ENCODE measurements at places on chromosomes 16 and 17.
A peak's percentile ranks its signal among the peaks of the same experiment; 100 is the strongest.

DNA sequence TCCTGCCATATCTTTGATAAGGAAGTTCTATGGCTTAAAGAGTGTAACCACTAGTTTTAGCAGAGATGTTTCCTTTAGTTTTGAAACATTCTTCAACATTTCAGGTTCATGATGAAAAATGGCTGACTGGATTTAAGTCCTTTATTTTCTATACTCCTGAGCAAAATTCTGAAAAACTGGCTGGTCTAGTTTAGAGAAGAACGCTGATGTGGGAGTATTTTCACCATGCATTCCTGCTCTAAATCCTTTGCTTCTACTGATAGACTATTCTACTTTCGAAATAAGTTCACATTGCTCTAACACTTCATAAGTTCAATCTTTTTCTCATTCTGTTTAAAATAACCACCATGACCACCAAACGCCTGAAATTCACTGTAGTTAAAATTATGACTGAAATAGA, 281.9 kb downstream of the FTO start:
- DNase-seq = no peak

GRCh38 chr16:29784901-29785500, 5.5 kb upstream of the KIF22 start:
- peak; percentile 74 for DNase-seq

DNA sequence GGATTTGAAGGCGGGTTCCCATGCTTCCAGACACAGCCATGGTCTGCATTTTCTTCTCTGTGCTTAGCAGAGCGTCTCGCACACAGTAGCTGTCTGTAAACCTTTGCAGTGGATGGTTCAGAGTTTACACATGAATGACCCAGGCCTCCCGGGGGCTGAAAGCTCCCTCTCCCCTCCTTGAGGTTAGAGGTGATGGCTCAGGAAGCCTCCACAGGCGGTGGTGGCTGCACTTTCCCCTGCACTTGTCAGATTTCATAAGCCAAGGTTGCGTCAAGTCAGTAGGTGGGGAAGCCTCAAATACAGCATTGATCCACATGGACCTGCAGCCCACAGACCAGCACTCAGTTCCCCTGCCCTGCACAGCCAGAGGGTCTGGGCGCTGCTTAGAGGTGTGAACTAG, 211.9 kb downstream of the KATNIP start:
- no peak for DNase-seq

DNA sequence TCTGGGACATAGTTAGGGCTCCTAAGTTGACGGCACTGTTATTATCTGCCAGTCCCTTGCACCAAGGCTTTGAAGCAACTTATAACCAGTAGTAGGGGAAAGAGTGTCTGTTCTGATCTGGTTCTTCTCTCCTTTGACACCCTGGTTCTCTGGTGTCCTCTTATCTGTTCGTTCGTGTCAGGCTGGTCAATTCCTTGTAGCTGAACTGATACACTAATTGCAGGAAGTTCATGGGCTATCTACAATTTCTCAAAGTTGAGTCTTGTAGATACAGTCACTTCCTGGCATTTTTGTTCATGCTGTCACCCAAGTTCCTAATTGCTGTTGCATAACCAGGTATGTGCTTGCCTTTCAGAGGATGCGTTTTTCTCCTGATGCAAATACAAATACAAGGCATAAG, 17.3 kb upstream of the MYO1D start:
- no peak for DNase-seq

DNA sequence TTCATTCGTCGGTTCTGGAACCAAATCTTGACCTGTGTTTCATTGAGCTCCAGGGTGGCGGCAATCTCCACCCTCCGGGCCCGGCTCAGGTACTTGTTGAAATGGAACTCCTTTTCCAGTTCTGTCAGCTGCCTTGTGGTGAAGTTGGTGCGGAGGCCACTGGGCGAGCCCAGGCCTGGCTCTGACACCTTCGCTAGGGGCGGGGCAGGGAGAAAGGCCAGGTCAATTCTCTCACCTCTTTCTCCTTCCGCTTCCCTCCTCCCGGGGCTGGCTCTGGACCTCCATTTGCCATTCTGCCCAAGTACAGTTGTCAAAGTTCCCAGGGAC, 1.2 kb downstream of the HOXB1 start:
- DNase-seq = no peak

DNA sequence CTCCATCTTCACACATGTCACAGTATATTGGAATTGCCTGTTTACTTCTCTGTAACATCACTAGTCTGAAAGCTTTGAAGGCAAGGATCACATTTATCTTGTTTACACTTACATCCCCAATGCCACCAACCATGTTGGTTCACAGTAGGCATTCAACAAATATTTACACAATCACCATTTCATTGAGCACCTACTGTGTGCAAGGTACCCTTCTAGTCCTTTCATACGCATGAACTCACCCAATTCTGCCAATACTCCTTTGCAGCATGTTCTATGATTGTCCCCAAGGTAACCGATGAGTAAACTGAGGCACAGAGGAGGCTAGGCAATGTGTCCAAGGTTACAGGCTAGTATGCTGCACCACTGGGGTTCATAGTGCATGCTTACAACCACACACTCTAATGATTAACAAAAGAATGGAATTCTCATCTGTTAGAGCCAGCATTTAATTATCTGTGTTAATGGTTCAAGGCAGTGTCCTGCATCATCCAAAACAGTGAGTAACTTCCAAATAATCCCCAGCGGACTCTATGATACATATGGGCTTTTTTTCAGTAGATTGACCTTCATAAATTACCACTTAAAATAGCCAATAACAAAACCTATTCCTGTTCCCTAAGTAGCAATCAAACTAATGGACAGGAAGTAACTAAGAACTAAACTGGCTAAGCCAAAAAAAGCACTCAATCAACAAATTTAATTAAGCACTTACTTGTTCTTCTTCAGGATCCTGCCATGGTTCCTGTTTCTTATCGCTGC, 364.5 kb upstream of the XYLT1 start:
- DNase-seq = no peak

- no peak for DNase-seq
Measured at GRCh38 chr17:50018909-50019308, 23.9 kb upstream of the DLX3 start.

DNA sequence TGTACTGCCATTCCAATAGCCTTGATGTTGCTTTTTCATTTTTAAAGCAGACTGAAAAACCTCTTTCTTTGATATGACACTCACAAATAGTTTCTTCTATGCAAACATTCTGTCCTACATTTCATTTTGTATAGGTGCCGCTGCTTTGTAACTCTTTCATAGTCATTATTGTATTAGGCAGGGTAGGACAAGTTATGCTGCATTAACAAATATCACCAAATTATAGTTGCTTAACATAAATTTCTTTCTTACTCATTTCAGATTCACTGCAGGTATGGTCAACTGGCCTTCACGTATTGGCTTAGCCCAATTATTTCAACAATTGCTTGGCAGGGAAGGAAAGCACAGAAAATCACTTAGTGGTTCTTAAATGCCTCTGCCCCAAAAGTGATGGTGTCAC, 70.8 kb downstream of the GPR139 start:
- no peak for DNase-seq

GRCh38 chr17:1626333-1626732, 2.3 kb downstream of the SLC43A2 start:
- DNase-seq = no peak

DNA sequence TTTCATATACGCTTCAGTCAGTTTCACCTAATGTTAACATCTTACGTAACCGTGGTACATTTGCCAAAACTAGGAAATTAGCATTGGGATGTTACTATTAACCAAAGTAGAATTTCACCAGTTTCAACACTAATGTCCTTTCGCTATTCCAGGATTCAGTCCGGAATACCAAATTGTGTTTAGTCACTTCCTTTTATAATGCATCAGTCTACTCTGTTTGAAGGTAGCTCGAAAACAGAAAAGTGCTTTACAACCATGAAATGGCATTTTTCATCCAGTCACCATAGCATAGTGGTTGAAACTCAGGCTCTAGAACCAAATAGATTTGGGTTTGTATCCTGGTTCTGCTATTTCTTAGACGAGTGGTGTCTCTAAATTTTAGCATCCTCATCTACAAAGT, 29.4 kb downstream of the AP2B1 start:
- DNase-seq = no peak

GRCh38 chr17:42009170-42009569, 8.1 kb downstream of the DNAJC7 start:
- DNase-seq = no peak

GRCh38 chr16:11233727-11234376, 22.2 kb downstream of the SOCS1 start:
- DNase-seq = no peak

DNA sequence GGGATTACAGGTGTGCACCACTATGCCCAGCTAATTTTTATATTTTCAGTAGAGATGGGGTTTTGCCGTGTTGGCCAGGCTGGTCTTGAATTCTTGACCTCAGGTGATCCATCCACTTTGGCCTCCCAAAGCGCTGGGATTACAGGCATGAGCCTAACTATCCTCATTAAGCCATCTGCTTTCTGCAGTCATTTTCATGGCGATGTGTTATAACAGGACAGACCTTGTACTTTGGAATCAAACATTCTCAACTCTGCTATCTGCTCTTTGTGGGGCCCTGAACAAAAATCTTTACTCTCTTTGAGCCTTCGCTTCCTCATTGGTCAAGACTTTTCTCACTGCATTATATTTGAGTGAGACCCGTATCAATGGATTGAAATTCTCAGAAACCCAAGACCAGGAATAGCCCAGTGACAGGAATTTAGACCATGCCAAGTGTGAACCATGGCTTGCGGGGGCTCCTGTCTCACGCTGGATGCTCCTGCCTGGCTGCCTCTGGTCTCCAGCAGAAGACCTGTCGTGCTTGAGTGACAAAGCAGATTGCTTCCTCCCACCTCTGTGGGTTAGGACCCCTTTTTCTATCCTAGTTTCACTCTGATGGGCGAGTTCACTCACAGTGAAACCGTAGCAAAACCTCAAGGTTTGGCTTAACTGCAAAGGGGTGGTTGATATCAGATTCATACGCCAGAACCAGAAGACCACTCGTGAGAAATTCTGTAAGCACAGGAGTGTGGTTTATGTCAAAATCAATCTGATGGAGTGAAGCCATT, 519.1 kb downstream of the MAF start:
- DNase-seq = no peak

DNA sequence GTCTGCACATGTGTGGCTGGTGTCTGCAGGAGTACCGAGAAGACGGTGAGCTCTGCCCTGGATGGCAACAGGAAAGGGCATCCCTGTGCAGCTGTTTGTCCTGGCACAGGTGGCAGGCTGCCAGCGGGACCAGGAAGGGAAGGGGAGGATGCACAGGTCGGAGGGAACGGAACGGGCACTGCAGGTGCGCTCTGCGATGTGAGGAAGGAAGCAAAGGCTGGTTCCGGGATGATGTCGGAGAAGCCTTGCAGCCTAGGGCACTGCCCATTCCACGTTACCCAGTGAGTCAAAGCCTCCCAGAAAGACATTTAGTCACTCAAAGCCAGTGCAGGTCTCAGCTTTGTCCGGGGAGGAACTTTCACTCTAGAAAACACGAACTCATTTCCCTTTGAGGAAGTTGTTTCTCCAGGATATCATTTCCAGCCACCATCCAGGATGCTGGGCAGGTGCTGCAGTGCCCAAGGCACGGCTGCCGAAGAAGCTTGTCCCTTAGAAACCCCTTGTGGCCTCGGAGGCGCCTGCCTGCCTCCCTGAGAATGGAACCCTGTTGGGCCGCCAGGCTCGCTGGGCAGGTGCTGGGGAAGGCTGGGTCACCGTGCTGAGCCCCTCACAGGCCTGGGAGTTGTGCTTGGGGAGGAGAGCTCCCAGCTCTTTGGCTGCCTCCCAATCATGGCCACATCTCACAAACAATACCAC, 4.5 kb upstream of the TMEM235 start:
- no peak for DNase-seq

DNA sequence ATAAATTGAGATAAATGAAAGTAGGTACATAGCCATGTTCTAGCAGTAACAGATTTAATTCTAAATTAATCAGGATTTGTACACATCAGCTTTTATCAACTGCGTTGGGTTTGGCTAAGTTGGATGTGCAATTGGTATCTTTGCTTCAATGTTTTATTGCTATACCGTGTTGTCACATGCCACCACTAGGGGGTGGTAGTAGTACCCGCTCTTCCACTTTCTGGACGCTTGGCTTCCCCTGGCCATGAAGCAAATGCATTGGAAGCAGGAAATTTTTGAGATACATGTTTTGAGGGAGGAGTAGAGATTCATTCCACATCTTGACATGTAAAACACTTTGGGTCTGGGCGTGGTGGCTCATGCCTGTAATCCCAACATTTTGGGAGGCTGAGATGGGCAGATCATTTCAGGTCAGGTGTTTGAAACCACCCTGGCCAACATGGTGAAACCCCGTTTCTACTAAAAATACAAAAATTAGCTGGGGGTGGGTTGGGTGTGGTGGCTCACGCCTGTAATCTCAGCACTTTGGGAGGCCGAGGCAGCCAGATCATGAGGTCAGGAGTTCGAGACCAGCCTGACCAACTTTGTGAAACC, 58.6 kb downstream of the EMP2 start:
- peak; percentile 72 for DNase-seq

- no peak for DNase-seq
Measured at GRCh38 chr16:66147291-66147690, 219.2 kb upstream of the CDH5 start.

DNA sequence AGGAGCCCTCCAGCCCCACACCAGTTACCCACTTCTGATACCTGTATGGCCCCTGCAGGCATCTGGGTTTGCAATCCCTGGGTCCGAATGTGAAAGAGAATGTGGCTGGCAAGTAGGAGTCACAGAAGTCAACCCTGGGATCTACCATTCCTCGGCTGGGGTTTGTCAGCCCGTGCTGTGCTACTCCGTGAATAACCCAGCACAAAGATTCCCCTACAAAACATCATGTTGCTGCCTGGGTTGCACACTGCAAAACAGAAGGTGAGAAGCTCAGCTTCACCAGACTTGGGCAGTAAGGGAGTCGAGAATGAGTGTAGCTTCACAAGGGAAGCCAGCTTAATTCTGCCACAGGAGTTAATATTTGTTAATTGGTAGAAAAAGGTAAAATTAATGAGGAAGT, 137.1 kb downstream of the ZFHX3 start:
- DNase-seq = no peak

GRCh38 chr17:79038545-79039135, 14.7 kb downstream of the C1QTNF1 start:
- no peak for DNase-seq

GRCh38 chr16:86041807-86042206, 142.8 kb downstream of the IRF8 start:
- DNase-seq = no peak

DNA sequence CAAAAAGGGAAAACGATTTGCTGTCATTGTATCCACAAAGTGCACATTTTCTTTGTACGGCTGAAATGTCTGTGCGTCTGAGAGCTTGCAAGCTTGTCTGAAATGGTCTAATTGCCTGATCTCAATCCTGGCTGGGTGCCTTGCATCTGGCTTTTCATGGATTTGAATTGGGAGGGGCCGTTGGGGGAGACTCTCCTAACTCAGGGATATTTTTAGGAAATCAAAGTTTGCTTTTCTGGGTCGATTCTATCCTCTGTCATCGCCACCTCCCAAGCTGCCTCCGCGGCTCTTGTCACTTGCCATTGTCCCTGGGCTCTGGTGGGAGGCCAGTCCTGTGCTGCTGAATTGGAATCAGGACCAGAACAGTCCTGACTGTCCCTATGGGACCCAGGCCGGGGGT, 33.3 kb upstream of the MGAT5B start:
- DNase-seq = no peak

GRCh38 chr17:7716901-7717755, at the start of gene DNAH2:
Gene DNAH2, plus strand, starts transcription at chr17:7717744. Its CDS starts 1,991 bp downstream, at chr17:7719735.
- peak; percentile 67 for DNase-seq
